ENCODE measurements at places on chromosomes 6 and 20.

DNA sequence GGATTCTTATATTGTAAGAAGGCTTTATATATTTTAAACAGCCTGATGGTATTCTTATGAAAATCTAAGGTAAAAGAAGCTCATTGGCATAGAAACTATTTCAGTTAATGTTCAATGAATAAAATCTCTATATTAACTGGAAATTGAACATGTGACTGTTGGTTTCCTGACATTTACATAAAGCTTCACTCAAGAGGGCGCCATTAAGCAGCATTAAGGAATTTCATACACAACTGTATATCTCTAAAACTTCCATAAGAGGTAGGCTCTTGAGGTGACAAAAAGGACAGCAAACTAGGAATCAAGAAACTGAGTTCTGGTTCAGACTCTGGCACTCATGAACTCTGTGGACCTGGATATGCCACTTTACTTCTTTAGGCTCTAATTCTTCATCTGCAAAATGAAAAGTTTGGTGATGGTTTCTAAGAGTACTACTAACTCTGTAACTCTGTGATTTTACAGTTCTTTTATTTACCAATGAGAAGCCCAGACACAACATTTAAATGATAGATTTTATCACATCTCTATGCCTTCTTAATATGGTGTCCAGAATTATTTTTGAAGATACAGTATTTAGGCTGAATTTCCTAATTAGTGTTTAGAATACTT is 147.5 kb downstream of the FLRT3 start:
- DNase-seq, result no peak

- no peak for DNase-seq
Measured at GRCh38 chr20:47273591-47274235, 82.8 kb downstream of the ZMYND8 start.

DNA sequence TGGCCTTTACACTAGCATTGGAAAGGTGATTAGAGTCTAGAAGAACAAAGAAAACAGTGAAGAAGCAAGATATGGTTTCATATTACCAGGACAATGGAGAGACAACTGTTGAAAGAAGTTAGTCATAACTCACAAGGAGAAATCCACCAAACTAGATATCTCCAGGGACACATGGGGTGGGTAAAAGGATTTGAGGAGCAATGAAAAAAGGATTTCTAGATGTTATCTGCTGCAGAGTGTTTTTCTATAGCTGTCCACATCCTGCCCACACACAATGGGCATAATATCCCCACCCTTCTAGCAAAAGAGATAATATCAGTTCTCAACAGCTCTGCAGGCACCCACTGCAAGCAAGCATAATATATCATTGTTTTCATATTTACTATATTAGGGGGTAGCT is 303.1 kb downstream of the HAO1 start:
- no peak for DNase-seq

DNA sequence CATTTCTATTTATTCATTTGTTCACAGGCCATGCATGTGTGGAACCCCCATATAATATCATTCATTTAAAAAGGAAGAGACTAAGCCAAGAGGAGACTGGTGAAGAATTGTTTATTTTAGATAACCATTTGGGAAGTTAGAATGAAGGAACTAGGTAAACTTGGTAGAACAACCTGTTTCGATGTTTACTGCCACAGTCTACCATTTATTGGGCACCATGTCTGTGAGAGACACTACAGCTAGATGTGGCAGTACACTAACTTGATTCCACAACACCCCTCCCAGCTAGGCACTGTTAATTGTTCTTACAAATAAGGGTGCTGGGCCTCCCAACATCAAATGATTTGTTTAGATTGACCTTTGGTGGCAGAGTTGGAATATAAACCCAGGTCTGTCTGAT is 592.4 kb downstream of the EPM2A start:
- DNase-seq, result no peak

DNA sequence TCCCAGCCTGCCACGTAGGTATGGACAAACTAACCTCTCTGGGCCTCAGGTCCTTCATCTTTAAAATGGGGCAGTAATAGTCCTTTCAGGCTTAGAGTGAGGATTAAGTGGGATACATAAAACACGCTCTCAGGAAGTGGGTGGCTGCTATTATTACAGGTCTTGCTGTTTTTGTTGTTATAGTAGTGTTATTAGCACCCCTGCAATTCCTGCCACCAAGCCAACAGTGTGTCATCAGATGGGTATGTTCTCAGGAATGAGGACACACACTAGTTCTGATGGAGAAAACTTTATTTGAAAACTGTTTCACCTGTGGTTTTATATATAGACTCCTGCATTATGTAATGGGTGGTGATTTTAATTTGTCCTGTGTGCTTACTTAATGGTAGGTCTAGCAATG is 131.7 kb downstream of the LRRC1 start:
- no peak for DNase-seq

GRCh38 chr20:37419774-37420542 is 74.0 kb downstream of the SRC start:
- no peak for DNase-seq

DNA sequence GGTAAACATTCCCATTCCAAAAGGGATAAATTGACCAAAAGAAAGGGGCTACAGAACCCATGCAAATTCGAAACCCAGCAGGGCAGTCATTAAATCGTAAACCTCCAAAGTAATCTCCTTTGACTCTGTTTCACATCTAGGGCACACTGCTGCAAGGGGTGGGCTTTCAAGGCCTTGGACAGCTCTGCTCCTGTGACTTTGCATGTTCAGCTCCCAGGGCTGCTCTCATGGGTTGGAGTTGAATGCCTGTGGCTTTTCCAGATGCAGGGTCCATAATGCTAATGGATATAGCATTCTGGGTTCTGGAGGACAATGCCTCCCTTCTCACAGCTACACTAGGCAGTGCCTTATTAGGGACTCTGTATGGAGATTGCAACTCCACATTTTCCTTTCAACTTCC is 211.9 kb upstream of the MANEA start:
- no peak for DNase-seq
